ENCODE measurements at places on chromosomes 7 and 10.
A peak's percentile ranks its signal among the peaks of the same experiment; 100 is the strongest.

- DNase-seq, result peak; percentile 32
Measured at GRCh38 chr10:132497861-132498561, 39.6 kb upstream of the INPP5A start.

DNA sequence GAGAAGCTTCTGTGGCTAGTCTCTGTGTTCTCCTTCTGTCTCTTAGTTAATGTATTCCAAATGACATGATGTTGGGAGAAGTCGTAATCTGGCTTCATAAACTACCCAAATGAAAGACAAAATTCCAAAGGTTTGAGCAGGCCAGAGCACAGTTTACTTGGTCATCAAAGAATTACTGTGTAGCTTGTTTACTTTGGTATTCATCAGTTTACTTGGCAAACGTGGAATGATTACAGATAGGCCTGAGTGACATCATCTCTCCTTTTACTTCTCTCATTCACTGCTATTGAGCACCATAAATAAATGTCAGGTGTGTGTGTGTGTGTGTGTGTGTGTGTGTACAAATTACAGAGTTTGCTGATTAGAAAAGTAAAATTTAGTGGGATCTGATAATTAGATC, 327.3 kb downstream of the PHTF2 start:
- peak; percentile 25 for DNase-seq

DNA sequence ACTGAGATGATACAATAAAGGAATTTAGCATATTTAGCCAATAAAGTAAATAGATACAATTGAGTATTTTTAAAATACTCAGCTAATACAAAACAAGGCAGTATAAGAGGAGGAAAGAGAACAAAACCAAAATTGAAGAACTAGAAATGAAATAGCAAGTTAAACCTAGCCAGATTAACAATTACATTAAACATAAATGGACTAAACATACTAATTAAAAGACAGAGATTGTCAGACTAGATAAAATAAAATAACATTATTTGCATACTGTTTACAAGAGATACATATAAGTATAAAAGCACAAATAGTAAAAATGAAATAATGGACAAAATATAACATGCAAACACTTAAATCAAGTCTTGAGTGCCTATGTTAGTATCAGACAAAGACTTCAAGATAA, 517.7 kb upstream of the PHF14 start:
- no peak for DNase-seq

DNA sequence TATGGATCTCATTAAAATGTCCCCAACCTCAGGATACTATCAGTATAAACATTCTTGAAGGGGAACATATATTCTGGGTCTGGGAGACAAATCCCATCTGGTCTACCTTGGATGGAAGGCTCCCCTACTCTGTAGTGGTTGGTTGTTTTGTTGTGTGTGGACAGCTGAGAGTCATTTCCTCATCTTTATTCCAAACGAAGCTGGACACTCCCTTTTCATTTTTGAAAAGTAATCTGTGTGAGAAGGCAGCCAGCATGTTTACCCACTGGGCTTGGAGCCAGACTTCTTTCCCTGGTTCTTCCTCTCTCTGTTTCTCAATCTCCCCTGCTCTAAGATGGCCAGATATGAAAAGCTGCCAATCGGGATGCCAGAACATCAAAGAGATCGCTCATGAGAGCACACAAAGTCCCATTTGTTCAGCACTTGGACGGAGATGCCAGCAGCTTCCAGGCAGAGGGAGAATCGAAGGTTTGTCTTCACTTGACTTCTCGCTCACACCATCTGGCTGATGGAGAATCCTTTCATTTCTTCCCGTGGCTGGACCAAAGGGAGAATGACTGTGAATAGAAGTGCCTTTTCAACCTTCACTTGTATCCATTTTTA, 108.1 kb upstream of the AGR3 start:
- peak; percentile 81 for DNase-seq

DNA sequence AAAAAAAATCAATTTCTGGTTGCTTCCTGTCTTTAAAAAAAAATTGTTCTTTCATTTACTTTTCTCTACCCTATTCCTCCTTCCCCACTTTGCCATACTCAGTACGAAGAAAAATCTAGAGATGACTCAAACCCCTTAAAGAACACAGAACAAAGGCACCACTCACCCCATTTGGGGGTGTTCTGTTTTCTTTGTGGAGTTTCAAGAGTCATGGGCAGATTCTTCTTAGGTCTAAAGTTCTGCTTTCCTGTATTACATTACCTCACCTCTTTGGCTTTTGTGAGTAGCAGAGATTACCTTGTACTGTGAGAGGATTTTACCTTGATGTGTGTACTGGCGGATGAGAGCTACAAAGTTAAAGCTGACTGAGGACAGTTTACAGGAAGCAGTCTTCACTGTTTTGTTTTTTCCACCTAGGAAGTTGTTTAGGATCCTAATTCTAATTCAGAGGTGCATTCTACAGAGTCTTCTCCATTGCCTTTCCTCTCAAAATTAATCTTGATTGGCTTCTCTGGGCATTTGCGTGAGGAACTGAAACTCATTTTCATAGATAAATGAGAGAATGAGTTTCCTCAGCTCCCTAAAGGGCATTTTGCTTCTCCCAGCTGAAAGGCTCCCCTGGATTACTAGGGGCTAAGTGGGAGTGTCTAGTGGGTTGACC, 20.7 kb downstream of the AVL9 start:
- DNase-seq, result peak; percentile 16

DNA sequence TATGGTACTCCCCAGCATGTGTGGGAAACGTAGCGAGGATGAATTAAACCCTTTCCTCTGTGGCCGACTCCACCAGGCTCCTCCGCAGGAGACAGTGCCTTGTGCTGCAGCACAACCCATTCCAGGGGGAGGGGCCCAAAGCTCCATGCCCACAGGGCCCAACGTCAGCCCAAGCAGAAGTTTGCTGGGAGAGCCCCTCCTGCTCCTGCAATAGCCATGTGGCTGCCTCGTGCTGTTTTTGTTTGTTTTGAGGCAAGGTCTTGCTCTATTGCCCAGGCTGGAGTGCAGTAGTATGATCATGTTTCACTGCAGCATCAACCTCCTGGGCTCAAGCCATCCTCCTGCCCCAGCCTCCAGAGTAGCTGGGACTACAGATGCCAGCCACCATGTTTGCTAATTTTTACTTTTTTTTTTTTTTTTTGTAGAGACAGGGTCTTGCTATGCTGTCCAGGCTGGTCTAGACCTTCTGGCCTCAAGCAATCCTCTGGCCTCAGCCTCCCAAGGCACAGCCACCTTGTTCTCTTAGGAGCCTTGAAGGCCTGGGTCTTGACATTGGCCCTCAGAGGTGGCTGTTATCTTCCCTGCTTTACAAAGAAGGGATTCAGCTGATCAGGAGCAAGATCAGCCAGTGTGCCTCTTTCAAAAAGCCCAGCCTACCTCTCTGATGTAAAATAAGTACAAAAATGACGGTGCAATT, 102.8 kb downstream of the DYNC2I1 start:
- no peak for DNase-seq

- no peak for DNase-seq
Measured at GRCh38 chr10:119409385-119409784, 133.1 kb downstream of the RGS10 start.

- no peak for DNase-seq
Measured at GRCh38 chr10:86135191-86135590, 231.4 kb downstream of the GRID1 start.

GRCh38 chr7:41217306-41217705, 485.6 kb downstream of the INHBA start:
- DNase-seq, result no peak

DNA sequence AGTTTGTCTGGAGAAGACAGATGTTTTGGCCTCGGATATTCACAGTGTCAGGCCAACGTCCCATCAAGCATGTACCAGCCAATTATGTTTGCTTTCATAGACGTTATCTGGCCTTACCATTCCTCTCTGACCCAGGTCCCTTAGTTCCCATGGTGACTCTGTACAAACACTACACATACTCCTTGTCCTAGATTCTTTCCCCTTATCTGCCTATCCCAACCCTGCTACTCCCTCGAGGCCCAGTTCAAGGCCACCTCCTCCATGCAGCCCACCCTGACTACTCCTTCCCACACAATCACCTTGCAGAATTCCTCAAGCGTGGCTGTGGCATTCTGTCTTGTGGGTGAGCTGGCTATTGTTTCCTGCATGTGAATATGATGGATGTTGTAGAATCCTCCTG, 155.2 kb downstream of the PRKAG2 start:
- DNase-seq, result no peak

DNA sequence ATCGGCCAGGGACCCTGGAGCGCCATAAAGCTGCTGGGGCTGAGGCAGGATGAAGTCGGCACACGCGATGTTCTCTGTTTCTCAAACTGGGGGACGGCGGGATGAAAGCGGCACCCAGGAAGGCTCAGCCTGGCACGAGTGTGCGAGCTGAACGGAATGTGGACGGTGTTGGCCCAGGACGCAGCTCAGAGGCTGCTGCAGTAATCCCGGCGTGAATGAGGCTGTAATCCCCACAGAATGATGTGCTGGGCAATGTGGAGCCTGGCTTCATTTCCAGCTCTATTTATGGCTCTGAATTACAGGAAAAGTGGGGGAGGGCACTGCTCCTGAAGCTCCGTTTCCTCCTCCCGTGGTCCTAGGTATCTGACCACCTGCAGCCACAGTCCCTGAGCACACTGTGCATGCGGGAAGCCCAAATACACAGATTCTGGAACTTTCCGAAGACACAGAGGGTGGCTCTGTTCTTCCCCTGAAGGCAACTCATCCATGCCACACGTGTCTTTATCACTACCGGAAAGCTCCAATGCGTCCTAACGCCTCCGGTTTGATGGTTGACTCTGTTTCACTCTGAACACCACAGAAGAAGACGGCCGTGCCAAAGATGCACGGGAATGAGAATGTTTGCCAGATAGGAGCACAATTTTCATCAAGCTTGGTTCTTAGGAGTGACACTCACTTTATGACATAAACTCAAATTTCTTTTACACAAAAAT, 37.6 kb downstream of the KLF6 start:
- DNase-seq, result peak; percentile 25

GRCh38 chr7:1012004-1012715, 29.2 kb downstream of the CYP2W1 start:
- DNase-seq, result no peak

GRCh38 chr10:119302591-119303253, 95.4 kb downstream of the GRK5 start:
- DNase-seq, result no peak

- no peak for DNase-seq
Measured at GRCh38 chr10:68606918-68607317, 46.8 kb downstream of the TET1 start.

DNA sequence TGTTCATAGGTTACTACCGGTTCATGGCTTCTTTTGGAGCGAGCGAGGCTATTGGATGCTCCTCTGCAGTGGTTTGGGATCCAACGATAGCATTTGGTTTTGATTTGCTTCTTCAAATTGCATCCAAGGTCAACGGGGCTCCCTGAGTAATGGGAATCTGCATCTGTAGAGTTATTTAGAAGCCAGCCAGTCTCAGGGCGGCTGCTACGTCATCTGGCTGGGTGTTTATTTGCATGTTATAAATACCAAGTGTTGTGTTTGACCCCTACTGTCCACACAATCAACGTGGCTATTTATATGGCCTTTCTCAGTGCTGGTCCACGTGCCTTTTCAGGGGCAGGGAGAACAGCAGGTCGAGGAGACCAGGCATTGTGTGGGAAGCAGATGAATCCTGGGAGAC, 137.7 kb downstream of the PRPF18 start:
- DNase-seq, result peak; percentile 37

- DNase-seq, result no peak
Measured at GRCh38 chr7:94630855-94631254, 25.1 kb downstream of the SGCE start.

- DNase-seq, result no peak
Measured at GRCh38 chr7:119482671-119483070, 790.3 kb upstream of the KCND2 start.

- no peak for DNase-seq
Measured at GRCh38 chr7:78161781-78162180, 363.2 kb downstream of the PHTF2 start.

GRCh38 chr7:41046221-41046761, 656.6 kb downstream of the INHBA start:
- peak; percentile 71 for DNase-seq

DNA sequence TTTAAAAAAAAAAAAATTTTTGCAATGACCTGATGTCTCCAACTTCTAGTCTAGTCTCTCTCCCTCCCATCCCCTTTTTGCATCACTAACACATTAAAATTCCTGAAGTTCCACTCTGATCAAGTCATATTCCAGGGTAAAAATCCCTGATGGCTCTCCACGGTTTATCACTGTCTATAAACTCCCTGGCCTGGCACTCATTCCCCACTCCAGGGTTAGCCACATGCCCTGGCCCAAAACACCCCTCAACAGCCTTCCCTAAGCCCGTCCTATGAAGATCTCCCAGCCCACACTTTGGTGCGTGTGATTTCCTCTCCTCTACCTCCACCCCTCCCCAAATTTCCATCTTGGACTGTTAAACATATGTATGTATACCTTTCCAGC, 125.4 kb downstream of the JAZF1 start:
- no peak for DNase-seq

DNA sequence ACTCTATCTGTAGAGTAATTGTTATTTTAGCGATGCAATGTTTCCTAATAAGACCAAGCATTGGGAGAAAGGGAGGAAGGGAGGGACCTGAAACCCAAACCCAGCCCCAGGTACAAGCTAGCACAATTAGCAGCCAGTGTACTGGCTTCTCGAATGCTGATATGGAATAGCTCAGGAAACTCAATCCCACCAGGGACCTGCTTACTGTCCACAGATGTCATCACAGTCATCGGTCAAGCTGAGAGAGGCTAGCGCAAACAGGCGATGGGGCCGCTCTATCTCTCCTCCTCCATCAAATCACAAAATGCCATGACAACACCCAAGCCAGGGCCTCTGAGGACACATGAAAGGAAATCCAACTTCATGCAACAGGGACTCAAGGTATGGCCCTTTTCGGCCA, 192.1 kb downstream of the KCNMA1 start:
- DNase-seq, result no peak

- DNase-seq, result no peak
Measured at GRCh38 chr7:47455872-47456185, 126.1 kb downstream of the TNS3 start.

GRCh38 chr10:110978204-110978603, 58.8 kb downstream of the SHOC2 start:
- no peak for DNase-seq

- no peak for DNase-seq
Measured at GRCh38 chr7:40909346-40909980, 774.7 kb downstream of the SUGCT start.

GRCh38 chr10:36188080-36188453, 546.0 kb upstream of the FZD8 start:
- DNase-seq, result no peak

DNA sequence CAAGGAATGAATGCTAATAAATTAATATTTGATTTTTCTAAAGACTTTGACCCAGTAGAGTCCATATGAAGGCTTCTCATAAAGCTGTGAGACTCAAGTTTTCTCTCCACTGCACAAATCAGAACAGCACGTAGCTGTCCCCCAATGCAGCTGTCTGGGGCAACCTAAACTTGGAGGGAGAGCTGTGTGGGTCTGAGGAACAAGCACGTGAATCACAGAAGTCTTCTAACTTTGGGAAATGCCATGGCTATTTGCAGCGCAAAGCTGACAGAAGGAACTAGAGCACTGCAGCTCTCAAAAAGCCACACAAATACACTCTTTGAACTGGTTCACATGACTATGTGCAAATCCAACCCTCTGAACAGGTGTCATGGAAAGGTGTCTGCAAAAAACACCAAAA, 47.9 kb downstream of the COL1A2 start:
- DNase-seq, result no peak

Measured in SJSA1 (cell line).